ENCODE measurements at places on chromosomes 16 and 17.

GRCh38 chr17:68491381-68492231 lies 20.6 kb upstream of the PRKAR1A start:
- DNase-seq = no peak

- DNase-seq = no peak
Measured at GRCh38 chr16:56450275-56450985, 702 bp downstream of the NUDT21 start.

DNA sequence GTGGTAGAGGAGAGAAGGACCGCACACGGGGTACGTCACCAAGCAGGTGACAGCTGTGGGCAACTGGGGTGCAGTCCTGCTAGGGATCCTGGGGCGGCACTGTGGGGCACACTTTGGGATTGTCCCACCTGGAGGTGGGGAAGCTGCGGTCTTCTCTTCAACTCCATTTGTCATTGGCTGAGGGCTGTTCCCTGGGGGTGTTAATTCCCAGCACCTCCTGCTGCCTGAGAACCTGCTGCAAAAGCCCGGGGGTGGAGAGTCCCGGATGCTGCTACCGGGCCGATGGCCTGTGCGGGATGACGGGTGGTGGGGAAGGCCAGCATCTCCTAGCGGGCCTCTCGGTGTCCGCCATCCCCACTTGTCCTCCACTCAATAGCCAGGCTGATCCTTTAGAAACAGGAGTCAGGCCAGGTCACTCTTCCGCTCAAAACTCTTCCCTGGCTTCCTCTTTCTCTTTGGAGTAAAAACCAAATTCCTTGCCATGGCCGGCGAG lies 100.2 kb downstream of the CYLD start:
- DNase-seq = no peak

GRCh38 chr17:28972437-28972836 lies 21.1 kb upstream of the PHF12 start:
- no peak for DNase-seq

- no peak for DNase-seq
Measured at GRCh38 chr16:88967830-88968588, 9.0 kb downstream of the CBFA2T3 start.

DNA sequence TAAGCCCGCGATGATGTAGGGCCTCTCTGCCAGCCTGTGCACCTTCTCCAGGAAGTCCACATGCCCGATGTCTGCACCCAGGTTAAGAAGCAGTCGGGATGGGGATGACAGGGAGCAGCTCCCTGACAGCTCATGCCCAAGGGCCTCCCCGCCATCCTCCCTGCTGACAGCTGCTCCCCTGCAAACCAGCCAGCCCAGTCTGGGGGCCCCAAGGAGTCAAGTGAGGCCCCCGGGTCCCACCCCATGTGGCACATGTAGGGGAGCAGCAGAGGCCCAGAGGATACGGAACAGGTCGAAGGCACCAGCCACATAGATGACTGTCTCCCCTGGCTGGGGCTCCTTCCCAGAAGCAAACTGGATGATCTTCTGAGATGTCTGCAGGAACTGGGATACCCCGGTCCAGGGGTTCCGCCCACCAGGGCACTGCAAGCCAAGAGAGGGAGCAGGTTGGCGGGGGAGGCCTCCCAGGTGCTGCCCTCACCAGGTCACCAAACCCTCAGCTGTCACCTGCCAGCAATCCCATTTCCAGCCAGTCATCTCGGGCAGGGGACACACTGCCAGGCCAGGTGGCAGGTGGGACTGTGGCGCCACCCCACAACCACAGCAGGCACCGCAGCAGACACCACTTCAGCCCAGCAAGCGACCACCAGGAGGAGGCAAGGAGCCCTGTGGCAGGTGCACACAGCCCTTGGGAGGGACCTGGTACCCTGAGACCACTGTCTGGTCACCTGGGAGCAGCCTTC lies 4.6 kb downstream of the PCYT2 start:
- no peak for DNase-seq

DNA sequence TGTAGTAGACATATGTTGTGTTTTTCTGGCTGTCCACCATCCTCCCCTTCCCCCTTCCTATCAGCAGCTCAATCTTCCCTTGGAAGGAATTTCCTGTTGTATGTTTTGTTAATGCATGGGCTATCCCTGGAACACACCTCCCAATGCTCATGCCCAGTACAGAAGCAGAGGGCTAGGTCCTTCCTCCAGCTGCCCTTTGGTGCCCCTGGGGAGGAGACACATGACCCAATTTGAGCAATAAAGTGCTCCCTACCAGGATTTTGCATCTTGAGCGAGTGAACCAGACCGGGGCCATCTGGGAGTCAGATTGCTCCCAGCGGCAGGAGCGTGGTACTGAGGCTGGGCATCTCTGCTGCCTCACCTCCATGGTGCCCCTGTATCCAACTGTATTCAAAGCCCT lies 141.5 kb upstream of the MED13 start:
- no peak for DNase-seq

DNA sequence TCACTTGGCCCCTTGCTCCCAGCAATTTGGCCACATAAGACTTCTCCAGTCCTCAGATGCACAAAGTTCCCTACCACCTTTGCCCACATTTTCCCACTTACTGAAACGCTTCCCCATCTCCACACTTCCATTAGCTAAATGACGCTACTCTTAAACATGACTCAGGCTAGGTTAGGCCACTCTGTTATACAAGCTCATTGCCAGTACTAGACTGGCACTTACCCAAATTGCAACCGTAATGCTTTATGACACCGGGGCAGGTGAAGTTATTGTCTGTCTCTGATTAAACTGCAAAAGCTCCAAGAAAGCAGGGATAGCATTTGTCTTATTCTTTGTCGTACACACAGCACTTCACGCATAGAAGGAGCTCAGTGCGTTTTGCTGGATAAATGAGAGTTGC lies 29.2 kb downstream of the ASPA start:
- DNase-seq = no peak

- no peak for DNase-seq
Measured at GRCh38 chr16:89525146-89525913, 17.1 kb downstream of the SPG7 start.

- peak; percentile 28 for DNase-seq
Measured at GRCh38 chr17:5706577-5707210, 122.4 kb upstream of the NLRP1 start.

DNA sequence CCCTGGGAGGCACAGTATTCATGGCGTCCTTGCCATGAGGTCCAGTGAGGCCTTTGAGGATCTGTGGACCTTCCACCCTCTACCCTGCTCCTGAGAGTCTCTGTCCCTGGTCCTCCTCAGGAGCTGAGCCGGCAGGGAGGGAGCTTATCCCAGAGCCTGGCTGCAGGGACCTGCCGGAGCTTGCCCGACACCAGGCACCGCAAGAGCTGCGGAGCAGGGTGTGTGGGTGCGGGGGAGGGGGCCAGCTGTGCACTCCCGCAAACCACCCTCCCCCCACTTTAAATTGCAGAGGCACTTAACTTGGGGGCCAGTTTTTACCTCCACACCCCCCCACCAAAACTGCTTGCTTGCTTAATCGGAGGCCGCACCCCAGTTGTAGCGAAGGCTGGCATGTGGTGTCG lies 609 bp upstream of the ZNF750 start:
- DNase-seq = no peak
